ENCODE measurements at places on chromosomes 1 and 21.
A peak's percentile ranks its signal among the peaks of the same experiment; 100 is the strongest.

DNA sequence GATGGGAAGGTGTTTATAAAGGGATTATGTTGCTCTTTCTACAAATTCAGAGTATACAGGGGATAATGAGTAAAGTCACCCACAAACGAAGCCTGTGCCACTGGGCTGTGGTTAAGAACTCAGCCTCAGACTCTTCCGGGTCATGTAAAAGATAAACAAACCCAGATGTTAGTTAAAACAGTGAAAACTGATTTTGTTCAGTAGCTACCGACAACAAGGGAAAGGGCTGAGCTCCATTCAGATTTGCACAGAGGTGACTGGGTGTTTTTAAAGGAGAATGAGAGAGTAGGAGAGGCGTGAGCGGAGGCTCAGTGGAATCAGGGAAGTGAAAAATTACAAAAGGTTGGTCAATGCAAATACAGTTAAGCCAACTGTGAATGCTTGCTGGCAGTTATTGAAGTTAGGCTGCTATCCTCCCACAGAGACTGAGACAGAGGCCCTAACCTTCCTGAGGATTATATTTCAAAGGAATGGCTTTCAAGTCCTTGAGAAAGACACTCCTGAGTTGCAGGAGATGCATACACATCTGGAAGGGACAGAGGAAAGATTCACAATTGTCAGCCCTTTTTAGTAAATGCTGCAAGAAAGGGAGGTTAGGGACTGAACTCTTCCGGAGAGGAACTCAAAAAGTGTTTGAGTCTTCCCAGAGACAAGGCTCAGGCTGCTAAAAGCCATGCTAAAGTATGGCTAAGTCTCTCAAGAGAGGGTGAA lies 29.9 kb upstream of the SAMD13 start:
- no peak for DNase-seq

GRCh38 chr1:61914823-61915482 lies 172.7 kb downstream of the PATJ start:
- DNase-seq: no peak

DNA sequence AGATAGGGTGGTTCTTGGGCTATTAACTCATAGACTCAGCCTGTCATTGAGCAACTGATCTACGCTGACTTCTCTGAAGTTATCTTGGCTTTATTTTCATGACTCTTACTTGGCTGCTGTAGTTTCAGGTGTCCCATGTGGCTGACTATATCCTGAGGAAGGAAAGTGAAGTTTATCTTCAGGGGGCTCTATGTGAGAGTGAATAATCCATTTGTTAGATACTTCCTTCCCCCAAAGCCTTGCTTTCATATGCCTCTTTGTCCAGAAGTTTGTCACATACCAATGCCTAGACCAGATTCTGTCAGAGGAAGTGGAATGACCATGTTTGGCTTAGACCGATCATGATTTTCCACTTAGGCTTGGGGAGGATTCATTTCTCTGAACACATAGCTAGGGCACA lies 27.9 kb upstream of the C1orf87 start:
- DNase-seq: no peak

DNA sequence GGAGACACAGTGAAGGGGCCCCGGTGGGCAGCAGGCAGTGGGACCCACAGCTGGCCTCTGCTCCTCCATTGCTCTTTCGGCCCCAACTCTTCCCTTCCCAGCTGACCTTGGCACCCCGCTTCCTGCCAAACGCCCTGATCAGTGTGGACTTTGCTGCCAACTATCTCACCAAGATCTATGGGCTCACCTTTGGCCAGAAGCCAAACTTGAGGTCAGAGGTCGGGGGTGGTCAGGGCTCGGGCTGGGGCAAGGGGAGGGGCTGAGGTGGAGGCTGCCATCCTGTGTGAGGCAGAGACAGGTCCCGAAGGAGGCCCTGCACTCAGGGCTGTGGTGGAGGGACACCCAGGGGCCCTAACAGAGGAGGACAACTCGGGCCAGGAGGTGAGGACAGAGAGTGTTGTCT lies 13.7 kb downstream of the PODN start:
- no peak for DNase-seq

GRCh38 chr1:177780096-177780700 lies 189.7 kb downstream of the SEC16B start:
- peak; percentile 63 for DNase-seq

- DNase-seq: no peak
Observed at GRCh38 chr1:160400223-160400645, at the start of gene VANGL2. Gene VANGL2, plus strand, starts transcription at chr1:160400564. Its CDS starts 15,274 bp downstream, at chr1:160415838.

DNA sequence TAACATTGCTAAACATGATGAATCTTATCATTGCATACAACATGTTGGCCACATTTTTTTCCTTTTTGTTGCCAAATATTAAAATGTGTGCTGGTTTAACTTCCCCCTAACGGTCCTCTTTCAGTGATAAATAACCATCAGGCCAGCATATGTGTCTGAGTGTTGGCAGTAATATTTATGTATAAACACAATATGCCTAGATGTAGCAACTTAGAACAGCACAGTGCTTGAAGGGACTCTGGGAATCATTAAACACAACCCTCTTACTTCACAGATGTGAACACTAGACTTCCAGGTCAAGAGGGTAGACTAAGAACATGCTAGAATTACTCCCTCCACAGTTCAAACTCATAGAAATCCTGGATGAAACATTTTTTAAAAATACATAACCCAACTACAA lies 581.8 kb downstream of the PLPP3 start:
- DNase-seq: no peak

GRCh38 chr1:36651176-36651910 lies 168.6 kb upstream of the CSF3R start:
- DNase-seq: no peak

DNA sequence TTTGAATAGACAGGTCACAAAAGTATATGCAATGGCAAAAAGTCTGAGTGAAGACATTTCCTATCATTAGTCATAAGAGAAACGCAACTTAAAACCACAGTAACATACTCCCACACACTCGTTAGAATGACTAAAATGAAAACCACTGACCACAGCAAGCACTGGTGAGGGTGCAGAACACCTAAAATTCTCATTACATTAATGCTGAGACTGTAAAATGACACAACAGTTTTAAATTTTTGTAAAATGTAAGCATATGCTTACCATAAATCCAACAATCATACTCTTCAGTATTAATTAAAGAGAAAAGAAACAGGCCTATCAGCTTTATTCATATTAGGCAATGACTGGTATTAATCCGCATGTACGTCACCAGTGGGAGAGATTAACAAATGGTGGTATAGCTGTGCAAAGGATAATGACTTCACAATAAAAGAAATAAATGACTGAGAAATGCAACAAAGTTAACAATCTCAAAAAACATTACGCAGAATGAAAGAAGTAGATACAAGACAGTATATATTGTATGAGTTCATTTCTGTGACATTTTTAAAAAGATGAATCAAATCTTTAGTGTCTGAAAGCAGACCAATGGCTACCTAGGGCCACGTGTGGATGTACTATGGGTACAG lies 253.5 kb downstream of the AKT3 start:
- DNase-seq: no peak

DNA sequence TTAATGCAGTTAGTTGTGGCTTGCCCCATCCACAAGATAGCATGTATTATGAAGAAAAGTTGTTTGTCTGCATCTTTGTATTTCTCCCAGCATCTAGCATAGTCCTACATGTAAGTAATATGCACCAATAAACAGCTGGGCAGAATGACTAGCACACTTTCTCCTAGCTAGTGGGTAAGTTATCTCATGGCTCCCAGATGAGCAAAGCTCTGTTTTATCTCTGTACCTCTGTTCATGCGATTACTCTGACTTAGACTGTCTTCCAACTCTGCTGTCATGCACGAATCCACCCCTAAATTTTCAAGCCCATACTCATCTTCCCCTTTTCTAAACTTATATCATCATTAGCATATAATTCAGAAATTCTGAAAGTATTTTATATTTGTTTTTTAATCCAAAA lies 37.5 kb upstream of the KCTD3 start:
- DNase-seq: no peak

DNA sequence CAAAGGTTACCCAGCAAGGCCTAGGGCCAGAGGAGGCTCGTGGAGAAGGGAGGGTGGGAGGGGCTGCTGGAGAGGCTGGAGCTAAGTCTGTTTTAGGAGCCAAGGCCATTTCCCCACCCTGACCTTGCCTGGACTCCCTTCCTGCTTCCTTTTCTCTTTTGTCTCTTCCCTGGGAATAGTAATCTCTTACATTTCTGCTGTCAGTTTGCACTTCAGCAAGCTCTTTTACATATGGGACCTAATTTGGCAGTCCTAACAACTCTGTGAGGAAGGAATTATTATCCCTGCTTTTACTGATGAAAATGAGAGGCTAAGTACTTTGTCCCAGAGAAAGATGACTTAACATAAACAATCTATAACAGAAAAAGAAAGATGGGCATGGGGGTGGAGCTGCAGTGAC lies 13.8 kb downstream of the OPTC start:
- DNase-seq: no peak

- no peak for DNase-seq
Observed at GRCh38 chr1:36419569-36419968, 21.9 kb upstream of the LSM10 start.

DNA sequence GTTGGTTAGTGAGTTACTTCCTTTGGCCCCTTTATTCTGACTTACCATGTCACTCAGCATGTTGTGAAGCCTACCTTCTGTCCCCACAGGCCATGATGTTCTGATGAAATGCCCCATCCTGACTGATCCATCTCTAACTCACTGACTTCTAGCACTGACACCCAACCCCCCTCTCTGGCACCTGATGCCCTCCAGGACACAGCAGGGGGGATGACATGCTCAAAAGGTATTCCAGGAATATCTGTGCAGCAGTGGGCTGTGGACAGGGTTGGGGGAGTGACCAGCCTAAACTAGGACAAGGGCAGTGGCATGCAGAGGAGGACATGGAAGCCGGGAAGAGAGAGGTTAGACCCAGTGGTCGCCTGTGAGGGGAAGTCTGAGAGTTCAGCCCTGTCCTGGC lies 25.5 kb downstream of the SYT2 start:
- no peak for DNase-seq

DNA sequence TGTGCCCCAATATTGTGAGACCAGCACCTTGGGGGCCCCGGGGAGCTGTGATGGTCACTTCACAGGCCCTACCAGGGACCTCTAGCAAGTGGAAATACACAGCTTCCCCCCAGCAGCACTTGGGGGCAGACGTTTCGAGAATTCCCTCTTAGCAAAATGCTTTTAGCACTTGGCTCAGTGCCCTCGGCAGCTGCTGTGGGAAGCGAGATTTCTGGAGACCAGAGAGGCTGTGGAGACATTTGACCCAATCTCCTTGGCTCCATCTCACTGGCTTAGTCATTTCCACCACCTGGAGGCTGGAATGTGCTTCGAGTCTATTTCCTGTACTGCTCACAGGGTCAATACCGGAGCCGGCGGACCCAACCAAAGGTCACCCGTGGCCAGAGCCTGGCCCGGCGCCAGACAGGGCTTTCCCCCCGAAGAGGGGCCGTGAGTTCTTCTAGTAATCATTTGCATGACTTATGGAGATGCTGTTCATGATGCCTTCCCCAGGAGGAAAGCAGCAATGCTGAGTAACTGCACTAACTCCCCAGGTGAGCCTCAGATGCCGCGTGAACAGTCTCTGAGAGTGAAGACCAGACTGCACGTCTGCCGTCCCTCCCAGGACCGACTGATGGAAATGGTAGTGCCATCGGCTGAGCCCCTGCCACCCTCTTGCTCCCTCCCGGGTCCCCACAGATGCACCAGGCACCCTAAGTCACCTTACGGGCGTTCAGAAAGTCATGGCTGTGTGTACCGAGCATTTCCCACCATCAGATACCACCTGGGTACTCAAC lies 4.4 kb upstream of the C2CD2 start:
- no peak for DNase-seq

- DNase-seq: no peak
Observed at GRCh38 chr1:240608707-240609106, 3.2 kb downstream of the GREM2 start.

DNA sequence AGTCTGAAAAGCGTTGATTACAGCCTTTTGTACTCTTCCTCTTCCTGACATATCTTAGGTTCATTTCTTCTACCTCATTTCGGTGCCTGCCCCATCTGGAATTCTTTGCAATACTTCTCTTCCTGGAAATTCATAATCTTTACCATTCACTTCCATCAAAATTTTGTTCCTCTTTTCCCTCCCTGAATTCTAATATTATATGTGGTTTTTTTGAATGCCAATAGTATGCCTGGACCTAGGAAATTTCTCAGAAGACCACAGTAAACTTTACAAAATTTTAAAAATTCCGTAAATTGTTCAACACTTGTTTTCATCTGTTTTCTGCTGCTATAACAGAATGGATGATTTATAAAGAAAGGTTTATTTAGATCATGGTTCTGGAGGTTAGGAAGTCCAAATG lies 76.8 kb downstream of the MAP3K7CL start:
- no peak for DNase-seq

DNA sequence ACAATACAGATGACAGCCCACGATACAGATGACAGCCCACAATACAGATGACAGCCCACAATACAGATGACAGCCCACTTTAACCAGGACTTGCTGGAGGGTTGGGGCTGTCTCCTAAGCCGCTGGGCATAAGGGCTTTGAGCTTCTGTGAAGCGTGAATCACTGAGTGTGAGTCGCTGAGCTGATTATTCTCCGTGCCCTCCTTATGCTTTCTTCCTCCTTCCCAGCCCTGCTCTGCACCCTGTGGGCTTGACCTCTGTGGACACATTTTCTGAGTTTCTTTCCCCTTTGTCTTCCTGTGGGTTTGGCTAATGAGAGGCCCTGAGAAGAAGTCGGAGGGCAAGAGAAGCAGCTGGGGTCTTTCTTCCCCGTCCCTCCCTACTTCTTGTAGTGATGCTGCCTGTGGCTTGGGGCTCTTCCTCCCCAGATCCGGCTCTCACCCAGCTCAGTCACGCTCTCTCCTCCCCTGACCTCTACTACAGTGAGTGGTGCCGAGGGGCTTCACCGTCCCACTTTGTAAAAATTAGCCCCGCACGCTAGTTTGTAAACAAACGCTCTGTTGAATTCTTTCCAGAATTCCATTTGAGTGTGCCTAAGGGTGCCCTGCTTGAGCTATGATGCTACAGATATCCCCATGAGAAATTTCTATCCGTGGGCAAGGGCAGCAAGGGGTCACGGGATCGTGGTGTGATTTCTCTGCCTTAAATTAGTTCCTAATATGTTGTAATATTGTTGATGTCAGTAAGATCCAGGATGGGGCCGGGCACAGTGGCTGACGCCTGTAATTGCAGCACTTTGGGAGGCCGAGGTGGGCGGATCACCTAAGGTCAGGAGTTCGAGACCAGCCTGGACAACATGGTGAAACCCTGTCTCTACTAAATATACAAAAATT lies 46.4 kb upstream of the SOD1 start:
- DNase-seq: no peak

- DNase-seq: no peak
Observed at GRCh38 chr1:203649999-203650836, 23.6 kb downstream of the ATP2B4 start.

DNA sequence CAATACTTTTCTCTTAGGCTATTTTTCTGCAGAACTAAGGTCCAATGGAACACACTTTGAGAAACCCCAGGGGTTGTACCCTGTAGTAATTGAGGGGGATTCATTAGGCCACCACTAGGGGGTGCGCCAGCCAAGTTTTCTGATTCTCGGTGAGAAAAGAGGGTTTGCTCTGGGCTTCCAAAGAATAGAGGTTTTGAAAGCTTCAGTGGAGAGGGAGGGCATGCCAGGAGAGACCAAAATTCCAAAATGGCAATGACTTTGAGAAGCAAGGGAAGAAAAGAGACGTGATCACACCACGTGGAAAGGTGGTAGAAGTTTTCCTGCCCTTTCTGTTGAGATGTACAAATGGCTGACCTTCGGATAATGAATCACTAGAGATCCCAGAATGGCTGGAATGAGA lies 323.3 kb downstream of the RPS6KC1 start:
- no peak for DNase-seq

GRCh38 chr1:109498161-109498801 lies 4.4 kb downstream of the CYB561D1 start:
- no peak for DNase-seq

Data from LNCaP clone FGC (cell line).